SK-N-DZ (cell line): ENCODE measurements at places on chromosomes 12 and 14.

GRCh38 chr12:127463237-127463636, 803.7 kb upstream of the TMEM132C start:
- no peak for DNase-seq

DNA sequence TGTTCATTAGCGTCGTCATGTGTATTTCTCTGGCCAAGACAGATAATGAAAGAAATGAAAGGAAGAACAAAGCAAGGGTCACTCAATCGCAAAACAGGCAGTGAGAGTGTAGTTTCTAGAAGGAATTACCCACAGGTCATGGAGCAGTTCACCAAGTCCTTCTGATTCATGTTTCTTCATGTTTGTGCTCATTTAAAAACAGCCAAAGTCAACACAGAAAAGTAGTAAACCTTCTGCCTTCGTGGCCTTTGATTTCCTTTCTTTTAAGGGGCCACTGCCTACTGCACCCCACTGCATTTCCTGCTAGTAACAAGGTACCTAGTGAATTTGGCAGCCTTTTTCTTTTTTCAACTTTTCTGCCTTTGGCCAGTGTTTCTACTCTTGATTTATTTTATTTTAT, 75.1 kb downstream of the KCNK13 start:
- no peak for DNase-seq

GRCh38 chr14:77457522-77458248, at the start of the genes AHSA1 and VIPAS39:
AHSA1 (plus strand) TSS chr14:77458093; CDS start chr14:77458190, 97 bp downstream.
VIPAS39 (minus strand) TSS chr14:77457601; CDS start chr14:77454102, 3,499 bp downstream.
- peak; percentile 99 for DNase-seq

DNA sequence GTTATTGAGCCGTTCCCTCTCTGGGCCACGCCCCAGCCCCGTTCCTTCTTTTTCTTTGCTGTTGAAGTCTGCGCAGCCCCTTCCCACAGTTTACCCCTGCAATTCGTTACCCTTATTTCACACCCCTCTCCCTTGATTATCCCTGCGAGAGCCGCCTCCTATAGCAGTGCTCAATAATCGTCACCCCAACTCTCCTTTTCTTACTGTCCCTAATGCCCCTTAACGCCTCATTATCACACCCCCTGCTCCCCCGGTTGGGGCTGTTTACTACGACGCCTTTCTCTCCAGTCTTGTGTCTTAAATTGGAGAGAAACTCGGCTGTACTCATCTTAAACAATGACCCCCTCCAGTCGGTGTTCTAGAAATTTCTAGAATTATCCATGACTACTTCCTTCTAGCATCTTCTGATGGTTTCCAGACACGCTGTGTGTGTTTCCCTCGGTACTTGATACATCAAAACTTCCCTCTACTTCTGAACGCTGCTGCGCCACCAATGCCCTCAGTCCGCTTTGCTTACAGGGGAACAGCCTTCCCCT, 713 bp upstream of the FBXL14 start:
- peak; percentile 36 for DNase-seq

GRCh38 chr12:89225808-89226411, 126.4 kb downstream of the DUSP6 start:
- DNase-seq, result no peak

DNA sequence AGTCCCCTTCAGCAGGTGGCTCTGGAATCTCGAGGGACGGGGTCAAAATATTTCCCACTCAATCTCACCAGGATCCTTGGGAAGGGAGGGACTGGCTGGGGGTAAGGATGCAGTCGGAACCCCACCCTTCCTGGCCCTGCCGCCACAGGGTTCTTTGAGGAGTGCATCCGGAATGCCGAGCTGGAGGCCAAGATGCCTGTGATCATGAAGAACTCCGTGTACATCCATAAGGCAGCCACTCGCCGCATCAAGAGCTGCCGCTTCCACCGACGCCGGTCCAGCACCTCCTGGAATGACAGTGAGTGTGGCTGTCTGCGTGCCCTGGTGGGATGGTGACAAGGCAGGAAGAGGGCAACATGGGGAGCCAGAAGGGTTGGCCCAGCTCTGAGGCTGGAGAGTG, 43.1 kb downstream of the PLEKHD1 start:
- no peak for DNase-seq

DNA sequence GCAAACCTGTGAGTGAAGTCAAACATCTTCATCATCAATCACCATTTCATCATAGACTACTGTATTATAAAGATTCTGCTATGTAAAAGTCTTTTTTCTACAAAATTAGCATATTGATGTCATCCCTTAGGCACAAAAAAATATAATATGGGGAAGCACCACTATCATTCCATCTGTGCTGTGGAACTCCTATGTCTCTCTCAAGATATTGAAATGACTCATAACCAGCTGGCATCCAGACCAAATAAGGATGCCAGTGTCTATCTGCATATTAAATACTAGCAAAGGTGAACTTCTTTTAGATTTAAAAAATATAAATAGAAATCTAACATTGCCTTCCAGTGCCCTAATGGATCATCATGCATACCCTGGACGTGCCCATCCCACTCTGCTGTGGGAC, 17.9 kb upstream of the DCAF5 start:
- no peak for DNase-seq

GRCh38 chr12:57089271-57090245, 644 bp downstream of the NAB2 start:
- DNase-seq, result peak; percentile 68

DNA sequence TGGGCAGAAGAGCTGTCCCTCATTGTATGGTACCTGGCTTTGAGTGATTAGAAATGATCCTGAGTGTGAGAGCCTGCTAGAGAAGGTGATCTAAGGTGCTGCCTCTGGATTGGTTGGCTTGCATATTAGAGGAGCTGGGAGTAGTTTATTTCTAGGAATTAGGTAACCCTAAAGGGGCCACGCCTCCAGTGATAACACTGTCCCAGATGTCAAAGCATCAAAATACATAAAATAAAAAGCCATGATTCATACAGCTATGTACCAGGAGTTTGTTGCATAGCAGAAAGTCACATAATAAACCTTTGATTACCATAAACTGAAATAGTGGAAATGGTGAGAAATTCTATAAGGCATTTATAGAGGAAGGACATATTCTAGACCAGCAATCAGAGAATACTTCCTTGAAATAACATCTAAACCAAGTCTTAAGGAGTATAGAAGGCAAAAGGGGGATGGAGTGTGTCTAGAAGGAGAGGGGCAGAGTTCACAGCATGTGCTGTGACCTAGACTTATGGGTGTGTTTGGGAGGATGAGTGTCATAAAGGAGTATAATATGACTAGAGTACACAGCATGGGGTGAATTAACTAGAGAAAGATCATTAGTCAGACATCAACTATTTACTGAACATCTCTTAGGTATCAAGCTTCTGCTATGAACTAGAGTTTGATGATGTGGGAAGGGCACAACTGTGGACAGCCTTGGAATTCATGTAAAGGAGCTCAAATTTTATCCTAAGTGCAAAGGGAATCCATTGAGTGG, 686.4 kb downstream of the GALC start:
- DNase-seq, result no peak

DNA sequence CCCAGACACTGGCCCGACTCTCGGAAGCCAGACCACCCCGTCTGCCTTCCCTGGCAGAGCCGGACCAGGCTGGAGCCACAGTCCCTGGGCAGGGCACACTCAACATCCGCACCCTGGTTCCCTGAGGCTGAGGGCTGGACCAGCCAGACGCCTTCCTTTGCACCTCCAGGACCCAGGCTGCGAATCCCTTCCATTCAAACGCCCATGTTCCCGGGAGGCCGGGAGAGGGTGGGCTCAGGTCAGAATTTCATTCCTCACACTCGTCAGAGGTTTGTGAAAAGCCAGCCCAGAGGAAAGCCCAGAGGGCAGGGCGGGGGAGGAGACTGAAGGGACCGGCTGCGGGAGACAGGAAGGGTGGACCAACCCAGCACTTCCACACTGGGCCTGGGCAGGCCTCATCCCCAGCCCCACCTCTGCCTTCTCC, 58.7 kb downstream of the LRRC74A start:
- DNase-seq, result no peak

DNA sequence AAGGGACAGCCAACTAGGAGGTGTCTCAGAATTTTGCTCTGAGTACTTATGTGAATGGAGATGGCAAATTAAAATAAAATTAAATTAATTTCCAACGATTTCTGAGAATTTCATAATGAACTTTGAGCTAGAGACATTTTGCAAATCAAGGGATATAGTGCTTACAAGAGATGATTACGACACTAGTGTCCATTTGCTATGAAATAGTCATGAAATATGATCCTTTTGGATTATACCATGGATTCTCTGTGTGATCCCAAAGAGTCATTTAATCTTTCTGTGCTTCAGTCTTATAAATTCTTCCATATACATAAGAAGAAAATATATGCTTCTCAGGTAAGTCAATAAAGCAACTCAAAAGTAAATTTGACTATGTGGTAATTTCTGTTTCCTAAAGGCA, 240.6 kb downstream of the SLC25A21 start:
- no peak for DNase-seq

DNA sequence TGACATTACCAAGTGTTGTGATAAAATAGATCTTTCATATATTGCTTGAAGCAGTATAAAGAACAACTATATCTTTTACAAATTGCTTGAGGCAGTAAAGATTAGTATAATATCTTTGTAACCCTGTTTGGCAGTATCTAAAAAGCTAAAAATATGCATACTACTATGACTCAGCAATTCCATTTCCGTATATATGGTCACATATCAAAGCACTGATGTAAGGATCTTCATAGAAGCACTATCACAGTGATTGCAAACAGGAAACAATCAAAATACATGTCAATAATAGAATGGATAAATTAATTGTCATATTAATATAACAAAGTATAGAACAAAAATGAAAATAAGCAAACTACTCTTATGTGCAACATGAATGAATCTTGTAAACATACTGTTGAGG, 158.4 kb upstream of the IGF1 start:
- no peak for DNase-seq

GRCh38 chr14:76727901-76728300, 33.4 kb upstream of the VASH1 start:
- no peak for DNase-seq

- no peak for DNase-seq
These were observed 23.0 kb upstream of the LRP1-AS start for GRCh38 chr12:57170408-57170807.

- no peak for DNase-seq
These were observed 4.5 kb downstream of the ITPR2 start for GRCh38 chr12:26828280-26829073.

GRCh38 chr14:72472845-72473244, 421.1 kb downstream of the DPF3 start:
- no peak for DNase-seq

GRCh38 chr14:59363531-59364226, 101.5 kb downstream of the GPR135 start:
- DNase-seq, result no peak

DNA sequence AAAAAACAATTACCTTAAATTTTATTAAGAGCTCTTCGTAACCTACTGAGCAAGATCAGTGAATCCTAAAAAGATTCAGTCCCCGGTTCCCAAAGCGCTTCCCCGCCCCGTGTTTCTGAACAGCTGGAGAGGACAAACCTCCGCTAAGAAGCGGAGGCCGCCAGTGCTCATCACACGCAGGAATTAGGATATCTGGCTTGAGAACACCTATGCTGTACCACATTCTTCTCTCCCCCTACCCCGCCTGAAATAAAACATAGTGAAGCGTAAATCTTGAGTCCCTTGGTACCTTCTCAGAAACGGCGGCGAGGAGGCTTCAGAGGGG, 774 bp upstream of the WDR20 start:
- DNase-seq, result no peak

DNA sequence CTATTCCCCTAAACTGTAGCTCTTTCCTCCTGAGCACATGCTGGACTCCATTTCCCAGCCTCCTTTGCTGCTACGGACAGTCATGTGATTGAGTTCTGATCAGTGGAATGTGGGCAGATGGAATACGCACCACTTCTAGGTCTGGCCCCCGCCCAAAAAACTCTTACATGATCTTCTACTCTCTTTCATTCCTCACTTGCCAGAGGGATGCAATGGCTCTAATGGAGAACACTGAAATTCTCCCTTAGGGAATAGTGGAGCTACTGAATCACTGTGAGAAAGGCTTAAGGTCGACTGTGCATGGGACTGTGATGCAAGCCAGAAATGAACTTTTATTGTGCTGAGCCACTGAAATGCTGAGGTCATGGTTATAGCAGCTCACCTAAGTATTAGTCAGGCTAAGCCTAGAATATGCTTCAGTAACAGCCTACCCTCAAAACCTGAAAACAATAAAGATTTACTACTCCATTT, 13.0 kb upstream of the TMED2 start:
- DNase-seq, result peak; percentile 56

- DNase-seq, result no peak
These were observed 620 bp downstream of the PGAM5 start for GRCh38 chr12:132711080-132711843.

- DNase-seq, result no peak
These were observed 623.3 kb upstream of the FOXG1 start for GRCh38 chr14:28143316-28143715.

DNA sequence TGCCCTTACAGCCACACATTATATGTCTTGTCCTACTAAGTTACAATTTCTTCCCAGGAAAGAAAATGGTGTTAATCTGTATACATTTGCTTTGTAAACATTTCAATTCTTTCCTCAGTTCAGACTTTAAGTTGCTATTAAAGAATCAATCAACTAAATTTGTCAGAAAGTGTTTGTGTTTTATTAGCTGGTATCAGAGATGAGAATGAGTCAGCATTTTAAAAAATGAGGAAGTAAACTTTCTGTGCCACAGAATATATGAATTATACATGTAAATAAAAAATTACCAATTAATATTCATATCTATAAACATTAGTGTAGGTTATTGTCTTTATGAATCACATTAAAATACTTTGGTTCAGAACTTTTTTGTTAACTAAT, 82.0 kb downstream of the LMO3 start:
- no peak for DNase-seq

DNA sequence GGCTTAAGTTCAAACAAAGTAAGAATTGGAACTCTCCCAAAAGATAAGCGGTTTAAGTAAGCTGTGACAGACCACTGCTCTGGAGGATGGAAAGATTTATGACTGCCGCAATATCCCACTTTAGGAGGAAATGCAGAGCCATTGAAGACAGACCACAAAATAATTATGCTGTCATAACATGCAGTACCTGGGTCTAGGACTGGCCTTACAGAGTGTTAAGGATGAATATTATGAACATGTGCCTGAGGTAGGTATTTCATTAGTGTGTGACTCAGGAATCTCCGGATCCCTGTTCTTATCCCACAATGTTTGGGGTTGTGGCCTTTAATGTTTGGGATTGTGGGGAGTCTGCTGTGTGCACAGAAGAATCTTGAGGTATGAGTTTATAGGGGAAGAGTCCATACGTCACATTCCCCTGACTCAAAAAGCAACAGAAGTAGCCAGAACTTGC, 114.9 kb downstream of the SAMD4A start:
- no peak for DNase-seq

DNA sequence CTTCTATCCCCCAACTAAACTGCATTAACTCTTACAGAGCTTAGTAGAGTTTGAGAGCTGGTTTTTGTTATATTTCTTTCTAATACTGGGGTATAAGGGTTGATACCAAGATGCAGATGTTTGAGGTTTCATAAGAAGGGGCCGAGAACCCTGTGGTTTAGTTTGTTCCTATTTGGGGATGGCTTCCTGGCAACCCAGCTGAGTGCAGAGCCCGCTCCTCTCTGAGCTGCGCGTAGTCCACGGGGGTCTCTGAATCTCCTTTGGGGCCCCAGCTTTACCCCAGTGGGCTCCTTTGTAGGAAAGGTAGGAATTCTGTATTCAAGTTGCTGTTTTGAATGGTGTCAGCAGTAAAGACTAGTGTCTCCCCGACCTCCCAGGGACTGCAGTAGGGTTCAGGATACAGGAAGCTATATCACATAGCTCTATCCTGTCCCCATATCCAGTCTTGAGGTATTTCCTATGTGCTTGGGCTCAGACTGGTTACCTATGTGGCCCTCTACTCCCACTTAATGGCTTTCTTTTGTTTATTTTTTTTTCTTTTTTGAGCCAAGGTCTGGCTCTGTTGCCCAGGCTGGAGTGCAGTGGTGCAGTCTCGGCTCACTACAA, 25.4 kb downstream of the PLXNC1 start:
- no peak for DNase-seq
